ENCODE measurements at places on chromosomes 13 and 19.

DNA sequence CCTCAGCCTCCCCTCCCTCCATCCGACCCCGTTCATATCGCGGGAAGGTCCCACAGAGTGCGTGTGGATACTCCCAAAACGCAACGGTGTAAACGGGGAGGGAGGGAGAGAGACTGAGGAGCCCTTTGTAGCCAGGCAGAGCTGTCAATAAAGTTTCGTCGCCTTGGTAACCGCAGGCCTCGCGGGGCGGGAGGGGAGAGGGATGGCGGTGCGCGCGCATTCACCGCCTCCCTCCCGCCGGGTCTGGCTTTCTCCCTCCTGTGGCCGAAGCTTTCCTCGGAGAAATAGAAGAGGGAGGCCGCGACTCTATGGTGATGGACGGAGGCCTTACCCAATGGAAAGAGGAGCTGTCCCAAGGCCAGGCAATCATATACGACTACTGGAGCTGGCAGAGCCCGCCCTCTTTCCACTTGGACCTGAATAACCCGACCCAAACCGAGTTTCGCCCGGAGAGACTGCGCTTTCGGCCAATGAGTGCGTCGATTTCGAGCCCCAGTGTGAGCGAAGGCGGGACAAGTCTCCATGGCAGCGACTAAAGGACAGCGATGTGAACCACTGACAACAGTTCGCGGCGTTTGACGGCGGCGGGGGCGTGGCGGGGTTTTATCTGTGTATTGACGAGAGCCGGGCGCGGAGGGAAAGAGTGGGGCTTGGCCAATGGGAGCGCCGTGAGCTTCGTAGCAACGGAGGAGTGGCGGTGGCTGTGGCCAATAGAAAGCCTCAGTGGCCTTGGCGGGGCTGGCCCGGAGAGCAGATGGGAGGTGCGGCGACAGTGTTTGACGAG lies at the start of gene KMT5C:
Gene KMT5C, plus strand, starts transcription at position 772 of the 784 bp plus-strand sequence. CDS start 2,061 bp downstream, outside the sequence.
- peak; percentile 100 for DNase-seq

DNA sequence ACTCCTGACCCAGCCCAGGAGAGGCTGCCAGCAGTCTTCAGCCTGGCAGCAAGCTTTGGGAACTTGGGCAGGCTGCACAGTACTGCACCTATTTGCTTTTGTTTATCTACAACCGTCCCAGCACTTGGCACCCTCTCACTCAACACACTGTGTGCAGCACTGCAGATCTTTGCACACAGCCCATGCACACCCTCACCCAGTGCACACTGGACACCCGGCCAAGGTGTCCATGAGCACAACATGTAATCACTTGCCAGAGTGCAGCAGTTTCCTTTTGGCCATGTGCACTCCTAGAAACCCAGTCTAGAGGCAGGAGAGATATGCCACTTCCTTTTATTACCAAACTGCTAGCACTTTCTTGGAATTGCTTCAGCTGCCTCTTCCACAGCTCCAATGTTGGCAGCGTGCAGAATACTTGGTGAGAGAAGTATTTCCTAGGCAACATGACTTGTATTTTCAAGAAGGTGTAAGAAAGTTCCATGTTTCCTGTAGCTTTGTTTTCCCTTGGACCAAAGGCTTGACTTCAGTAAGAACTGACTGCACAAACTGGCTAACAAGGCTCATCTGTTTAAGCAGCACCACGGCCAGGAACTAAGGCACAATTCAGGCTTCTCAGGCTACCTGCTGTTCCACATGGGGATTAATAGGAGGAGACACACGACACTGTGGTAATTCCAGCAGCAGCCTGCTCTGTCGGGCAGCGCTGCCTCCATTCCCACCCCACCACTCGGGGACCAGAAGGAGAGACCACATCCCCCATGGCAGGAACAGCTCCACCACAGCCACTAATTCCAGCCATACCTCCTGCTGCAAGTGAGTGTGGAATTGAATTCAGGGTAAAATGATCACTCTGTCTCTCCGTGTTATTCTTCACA lies 15.3 kb downstream of the ATP7B start:
- DNase-seq: no peak

DNA sequence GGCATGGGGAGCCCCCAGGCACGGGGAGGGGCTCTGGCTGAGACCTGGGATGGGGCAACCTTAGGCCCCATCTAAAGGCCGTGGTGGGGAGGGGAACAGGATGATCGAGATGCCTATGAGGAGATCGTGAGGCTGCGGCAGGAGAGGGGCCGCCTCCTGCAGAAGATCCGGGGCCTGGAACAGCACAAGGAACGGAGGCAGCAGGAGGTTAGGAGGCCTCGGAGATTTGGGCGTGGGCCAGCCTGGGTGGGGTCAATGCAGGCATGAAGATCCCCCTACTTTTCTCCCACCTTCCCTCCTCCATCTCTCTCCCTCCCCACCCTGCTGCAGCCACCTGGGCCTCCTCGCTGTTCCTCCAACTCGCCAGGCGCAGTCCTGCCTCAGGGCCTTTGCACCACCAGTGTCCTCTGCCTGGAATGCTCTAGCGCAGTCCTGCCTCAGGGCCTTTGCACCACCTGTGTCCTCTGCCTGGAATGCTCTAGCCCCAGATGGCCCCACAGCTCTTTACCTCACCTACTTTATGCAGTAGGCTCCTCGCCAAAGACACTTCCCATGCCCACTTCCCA lies 19.1 kb upstream of the EBI3 start:
- no peak for DNase-seq

- DNase-seq: no peak
Observed at GRCh38 chr13:75010941-75011340, 471.0 kb downstream of the TBC1D4 start.

DNA sequence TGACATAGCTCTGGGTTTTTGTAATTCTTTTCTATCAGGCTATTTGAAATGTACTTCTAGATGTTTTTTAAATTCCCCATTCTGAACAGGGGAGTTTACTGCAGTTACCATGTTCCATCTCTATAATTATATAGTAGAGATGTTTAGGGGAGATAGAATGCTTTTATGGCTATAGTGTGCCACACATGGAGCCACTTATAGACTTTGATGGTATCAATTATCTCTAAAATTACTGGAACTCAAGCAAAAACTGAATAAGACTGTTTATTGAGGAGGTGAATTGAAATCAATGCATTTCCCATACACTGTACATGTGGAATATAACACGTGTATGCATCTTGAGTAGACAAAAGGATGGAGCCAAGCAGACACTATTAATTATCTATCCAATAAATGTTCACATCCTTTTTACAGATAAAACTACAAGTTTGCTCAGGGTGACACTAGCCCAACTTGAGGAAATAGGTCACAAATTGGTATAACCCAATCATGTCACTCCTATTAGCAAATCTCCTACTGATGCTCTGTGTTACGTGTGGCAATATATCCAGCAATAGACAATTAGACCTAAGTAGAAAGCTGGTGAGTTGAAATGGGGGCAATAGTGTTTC lies 1882.6 kb downstream of the PCDH9 start:
- no peak for DNase-seq
